Coronary artery (tissue), 2 donors: ENCODE measurements at places on chromosomes 2 and 18.

- peak; percentile 40 for DNase-seq
Measured at GRCh38 chr2:219292616-219293015, 13.4 kb downstream of the DNAJB2 start.

DNA sequence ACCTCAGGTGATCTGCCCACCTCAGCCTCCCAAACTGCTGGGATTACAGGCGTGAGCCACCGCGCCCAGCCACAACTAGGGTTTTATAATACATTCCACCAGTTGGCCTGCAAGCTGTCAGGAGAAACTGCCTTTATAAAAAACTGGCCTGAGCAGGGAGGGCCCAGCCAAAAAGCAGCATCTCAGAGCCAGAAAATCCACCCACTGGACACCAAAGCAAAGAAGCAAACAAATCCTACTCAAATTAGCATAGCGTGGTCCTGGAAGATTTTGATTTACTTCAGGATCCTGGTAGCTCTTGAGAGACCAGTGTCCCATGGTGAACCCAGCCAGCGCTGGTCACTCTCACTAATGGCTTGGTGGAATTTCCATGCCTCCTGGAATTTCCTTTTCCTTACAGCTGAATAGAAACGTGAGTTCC lies 60.0 kb upstream of the PXDN start:
- no peak for DNase-seq

- no peak for DNase-seq
Measured at GRCh38 chr2:75846683-75847190, 136.0 kb upstream of the GCFC2 start.

- DNase-seq = no peak
Measured at GRCh38 chr2:224894356-224894755, 147.9 kb downstream of the DOCK10 start.

DNA sequence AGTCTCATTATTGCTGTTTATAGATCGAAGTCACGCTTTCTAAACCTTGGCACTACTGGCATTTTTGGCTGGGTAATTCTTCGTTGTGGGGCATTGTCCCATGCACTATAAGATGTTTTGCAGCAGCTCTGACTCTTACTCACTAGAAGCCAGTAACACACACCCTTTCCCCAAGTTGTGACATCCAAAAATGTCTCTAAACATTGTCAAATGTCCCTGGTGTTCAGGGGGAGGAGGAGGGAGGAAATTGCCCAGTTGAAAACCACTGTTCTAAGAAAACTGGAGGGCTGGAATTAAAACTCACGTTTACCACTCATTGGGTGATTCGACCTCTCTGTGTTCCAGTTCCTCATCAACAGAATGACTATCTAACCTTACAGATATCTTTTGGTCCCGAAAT lies 115.7 kb upstream of the KLF7 start:
- DNase-seq = no peak

- no peak for DNase-seq
Measured at GRCh38 chr2:46784278-46784677, 131.3 kb downstream of the MCFD2 start.

DNA sequence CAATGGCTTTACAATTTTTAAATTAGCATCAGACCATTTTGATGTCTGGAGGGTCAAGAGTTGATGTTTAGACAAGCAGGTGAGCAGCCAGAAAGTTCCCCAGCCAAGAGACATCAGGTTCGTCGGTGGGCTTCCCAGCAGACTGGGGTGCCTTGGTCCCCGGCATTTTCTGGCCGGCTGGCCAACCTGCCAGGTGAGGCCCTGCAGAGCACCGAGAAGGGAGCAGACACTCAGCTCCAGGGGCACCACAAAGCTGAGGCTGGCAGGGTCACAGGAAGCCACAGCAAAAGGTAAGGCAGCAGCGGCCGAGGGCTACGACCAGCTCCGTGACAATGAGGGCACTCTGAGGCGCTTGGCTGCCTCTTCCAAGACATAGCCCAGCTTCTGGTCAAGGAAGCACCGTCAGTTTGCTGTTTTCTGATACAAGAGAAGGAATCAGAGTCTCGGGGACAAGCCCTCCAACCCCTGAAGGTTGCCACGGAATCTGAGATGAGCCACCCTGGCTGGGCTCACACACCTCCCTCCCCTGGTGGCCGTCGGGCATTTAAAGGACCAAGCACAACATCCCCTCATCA lies 229.0 kb downstream of the MGAT5 start:
- no peak for DNase-seq

- no peak for DNase-seq
Measured at GRCh38 chr2:182868054-182868796, 1.8 kb upstream of the FRZB start.

DNA sequence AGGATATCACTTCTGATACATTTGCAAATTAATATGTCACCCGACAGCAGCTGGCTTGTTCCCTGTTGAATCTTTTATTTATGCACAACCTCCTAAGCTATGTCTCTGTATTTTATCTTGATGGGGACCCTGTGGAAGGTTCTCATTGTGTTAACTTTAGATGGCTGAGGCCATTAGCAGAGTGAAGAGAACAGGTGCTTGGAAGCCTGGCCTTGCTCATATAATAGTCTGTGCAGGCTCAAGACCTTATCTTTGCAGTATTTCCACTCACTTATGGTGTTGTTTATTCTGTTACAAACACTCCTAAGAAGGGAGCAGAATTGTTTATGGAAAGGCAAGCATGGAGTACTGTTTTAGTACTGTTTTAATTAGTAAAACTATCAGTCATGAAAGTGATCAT lies 107.6 kb downstream of the SETBP1 start:
- DNase-seq = no peak

GRCh38 chr2:85582492-85582891 lies 1.7 kb upstream of the VAMP5 start:
- DNase-seq = no peak

DNA sequence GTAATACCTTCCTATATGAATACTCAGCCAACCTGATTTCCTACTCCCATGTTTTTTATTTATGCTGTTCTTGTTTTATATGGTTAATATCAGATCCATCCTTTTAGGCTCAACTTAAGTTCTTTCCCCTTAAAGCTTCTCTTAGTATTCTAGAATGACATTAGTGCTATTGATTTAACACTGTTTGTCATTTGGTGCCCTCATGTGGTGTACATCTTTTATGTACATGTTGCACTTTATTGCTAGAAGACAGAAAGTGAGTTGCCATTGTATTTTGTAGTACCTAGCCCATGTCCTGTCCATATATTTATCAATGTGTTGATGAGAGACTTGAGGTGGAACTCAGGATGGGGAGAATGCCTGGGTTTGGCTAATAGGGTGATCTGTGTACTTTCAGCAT lies 2.5 kb downstream of the HTRA2 start:
- no peak for DNase-seq

- no peak for DNase-seq
Measured at GRCh38 chr2:147600646-147601045, 244.2 kb upstream of the ACVR2A start.

GRCh38 chr2:68645523-68645922 lies 2.1 kb downstream of the PROKR1 start:
- no peak for DNase-seq

- no peak for DNase-seq
Measured at GRCh38 chr2:28684142-28684858, 67.3 kb upstream of the PPP1CB start.

DNA sequence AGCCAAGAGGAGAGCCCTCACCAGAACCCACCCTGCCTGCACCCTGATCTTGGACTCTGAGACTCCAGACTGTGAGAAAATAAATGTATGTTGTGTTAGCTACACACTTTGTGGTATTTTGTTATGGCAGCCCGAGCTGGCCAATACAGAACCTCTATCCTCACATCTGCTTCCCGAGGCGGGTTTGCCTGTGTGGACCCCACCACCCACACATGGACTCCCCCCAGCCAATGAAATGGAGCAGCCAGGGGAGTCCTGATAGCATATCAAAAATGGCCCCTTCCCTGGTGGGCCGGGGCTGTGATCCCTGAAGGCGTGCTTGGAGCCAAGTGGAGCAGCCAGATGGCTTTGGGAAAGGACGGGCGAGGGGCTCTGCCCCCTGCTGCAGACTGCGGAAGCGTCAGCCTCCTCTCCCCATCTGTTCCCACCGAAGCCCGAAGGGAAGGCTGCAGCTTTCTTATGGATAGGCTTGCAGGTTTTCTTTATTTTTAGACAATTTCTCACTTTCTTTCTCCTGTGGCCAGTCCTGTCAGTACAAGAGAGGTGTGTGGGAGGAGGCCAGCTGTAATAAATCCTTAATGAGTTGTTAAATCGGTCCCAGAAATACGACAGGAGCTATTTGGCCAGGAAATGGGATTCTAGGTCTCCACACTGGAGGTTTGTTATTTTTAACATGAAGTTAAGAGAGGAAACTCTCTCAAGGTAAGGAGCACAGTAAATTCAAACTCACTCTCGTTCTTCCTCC lies 34.4 kb downstream of the TEX51 start:
- DNase-seq = no peak

- DNase-seq = no peak
Measured at GRCh38 chr2:225140723-225141122, 98.5 kb upstream of the DOCK10 start.

DNA sequence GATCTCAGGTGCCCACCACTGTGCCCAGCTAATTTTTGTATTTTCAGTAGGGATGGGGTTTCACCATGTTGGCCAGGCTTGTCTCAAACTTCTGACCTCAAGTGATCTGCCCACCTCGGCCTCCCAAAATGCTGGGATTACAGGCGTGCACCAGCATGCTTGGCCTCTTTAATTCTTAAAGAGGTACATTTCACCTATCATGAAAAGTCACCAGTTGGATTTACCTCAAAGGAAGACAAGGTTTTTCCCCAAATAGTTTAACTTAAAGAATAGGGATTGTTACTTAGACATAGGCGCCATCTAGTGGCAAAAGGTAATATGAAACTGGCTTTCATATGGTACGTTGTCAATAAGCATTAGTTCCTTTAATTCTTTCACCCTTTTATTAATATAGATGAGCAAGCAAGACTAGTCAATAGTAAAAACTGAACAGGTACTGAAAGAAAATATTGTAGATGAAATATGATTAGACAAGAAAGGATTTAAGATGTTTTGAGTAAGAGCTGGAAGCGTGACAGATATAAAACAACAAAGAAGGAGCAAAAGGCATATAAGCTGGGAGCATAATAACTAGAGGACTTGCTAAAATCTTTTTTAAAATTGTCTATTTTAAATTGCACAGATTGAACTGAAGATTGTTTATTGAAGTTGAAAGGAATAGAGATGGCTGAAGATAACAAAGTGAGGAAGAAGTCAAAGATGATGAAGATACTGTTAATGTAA lies 35.0 kb upstream of the PSMD14 start:
- no peak for DNase-seq

GRCh38 chr2:68050353-68050752 lies 12.5 kb downstream of the C1D start:
- DNase-seq = no peak

GRCh38 chr2:222743251-222743812 lies 71.9 kb downstream of the MOGAT1 start:
- DNase-seq = no peak
